ENCODE measurements at places on chromosomes 12 and 14.
A peak's percentile ranks its signal among the peaks of the same experiment; 100 is the strongest.

- peak; percentile 13 for DNase-seq
Observed at GRCh38 chr14:63938198-63939005, 85.6 kb downstream of the SYNE2 start.

GRCh38 chr14:54591461-54591860 is 24.5 kb downstream of the SAMD4A start:
- DNase-seq = no peak

- DNase-seq = no peak
Observed at GRCh38 chr12:531951-532585, 72.3 kb downstream of the B4GALNT3 start.

DNA sequence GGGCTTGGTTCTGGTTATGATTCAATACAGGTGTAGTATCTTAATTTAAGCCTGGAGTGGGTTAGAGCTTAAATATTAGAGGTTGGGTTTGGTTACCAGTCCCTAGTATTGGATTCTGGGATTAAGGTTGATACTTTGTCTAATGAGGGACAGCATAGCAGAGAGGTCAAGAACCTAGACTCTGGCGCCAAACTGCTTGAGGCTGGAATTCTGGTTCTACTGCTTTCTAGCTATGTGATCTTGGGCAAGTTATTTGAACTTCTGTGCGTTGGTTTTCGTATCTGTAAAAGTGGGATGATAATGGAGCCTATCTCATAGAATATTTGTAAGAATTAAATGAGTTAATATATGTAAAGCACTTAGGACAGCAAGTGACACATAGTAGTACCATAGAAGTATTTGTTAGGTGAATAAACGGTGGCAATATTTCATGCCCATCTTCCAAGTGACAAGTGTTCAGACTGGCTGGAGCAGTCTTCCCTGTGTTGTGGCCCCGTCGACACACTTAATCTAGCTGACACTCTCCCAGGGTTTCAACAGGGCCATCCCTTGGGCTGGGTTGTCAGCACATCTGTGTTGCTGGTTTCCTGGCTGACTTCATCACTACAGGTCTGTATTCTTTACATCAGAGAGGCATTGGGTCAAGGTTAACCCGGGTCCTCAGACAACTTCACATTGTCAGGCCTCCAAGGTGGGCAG is 3.0 kb downstream of the ENDOU start:
- no peak for DNase-seq

- DNase-seq = no peak
Observed at GRCh38 chr12:19945559-19946435, 422.5 kb upstream of the PDE3A start.

GRCh38 chr14:55136241-55136640 is 7.2 kb downstream of the LGALS3 start:
- no peak for DNase-seq
